ENCODE measurements at places on chromosomes 11 and 22.
A peak's percentile ranks its signal among the peaks of the same experiment; 100 is the strongest.

DNA sequence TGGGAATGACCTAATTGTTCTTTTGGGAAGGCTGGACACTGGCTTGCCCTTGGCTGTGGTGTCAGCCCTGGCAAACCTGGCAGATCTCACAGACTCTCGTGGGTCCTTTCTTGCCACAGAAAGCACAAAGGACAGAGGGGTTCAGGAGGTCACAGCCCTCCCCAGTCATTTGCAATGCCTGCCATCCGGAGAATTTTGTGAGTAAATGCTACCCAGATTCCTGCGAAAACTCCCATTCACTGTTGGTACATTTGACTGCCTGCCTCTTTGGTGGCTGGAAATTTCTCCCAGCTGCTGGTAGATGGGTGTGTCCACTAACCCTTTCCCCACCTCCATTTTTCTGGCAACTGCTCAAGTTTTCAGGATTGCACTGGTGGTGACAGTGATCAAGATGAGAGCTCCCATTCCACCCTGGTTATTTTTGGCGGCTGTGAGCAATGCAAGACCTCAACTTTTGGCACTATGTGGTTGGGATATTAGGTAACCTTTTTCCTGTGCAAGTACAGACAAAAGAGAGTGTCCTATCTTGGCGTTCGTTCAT is 155.7 kb downstream of the NAV2 start:
- peak; percentile 89 for DNase-seq

GRCh38 chr11:3623767-3624458 is 17.9 kb downstream of the ART5 start:
- DNase-seq, result no peak

GRCh38 chr11:2247496-2247895 is 22.9 kb downstream of the ASCL2 start:
- DNase-seq, result no peak

DNA sequence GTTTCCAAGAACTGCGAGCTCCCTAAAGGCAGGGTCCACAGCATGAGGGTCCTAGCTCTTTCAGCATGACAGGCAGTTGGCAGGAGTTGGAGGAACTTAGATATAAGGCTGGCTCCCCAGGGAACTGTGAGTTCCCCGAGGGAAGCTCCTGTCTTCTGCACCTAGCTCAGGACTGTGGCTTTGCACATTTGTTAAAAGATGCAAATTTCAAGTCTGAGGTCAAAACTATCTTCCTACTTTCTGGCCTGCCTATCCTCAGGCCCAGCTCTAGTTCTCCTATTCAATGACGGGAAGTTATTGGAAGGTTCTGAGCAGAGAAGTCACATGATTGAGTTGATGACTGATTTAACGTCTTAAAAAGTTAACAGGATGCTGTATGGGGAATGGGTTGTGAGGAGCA is 11.7 kb upstream of the UCP3 start:
- DNase-seq, result no peak

GRCh38 chr11:92697461-92698312 is 271.8 kb upstream of the MTNR1B start:
- no peak for DNase-seq

GRCh38 chr11:91972665-91973266 is 251.9 kb upstream of the FAT3 start:
- DNase-seq, result no peak

DNA sequence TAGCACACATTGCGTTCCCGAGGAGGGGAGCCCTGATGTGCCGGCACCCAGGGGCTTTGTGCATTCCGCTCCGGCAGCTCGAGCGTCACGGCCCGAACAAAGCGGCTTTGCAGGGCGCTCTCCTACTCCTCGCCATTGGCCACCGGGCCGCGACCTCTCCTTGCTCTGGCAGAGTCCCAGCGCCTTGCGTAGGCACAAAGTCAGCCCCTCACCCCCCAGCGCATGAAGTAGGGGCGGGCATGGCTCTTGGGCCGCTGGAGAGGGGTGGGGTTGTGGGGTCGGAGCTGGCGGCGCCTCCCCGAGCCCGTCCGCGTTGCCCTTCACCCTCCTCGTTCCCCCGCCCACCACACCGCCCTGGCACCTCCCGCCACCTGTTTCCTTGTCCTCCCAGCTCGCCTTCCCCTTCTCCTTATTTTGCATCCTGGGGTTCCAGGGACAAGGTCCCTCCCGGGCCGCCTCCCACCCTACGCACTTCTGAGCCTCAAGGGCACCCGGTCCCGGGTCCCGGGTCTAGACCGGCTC is 753 bp upstream of the PPARA start:
- peak; percentile 38 for DNase-seq

- DNase-seq, result no peak
Observed at GRCh38 chr11:133864756-133865155, 19.4 kb upstream of the SPATA19 start.

GRCh38 chr22:29072193-29072978 is 449 bp upstream of the KREMEN1 start:
- DNase-seq, result peak; percentile 99

DNA sequence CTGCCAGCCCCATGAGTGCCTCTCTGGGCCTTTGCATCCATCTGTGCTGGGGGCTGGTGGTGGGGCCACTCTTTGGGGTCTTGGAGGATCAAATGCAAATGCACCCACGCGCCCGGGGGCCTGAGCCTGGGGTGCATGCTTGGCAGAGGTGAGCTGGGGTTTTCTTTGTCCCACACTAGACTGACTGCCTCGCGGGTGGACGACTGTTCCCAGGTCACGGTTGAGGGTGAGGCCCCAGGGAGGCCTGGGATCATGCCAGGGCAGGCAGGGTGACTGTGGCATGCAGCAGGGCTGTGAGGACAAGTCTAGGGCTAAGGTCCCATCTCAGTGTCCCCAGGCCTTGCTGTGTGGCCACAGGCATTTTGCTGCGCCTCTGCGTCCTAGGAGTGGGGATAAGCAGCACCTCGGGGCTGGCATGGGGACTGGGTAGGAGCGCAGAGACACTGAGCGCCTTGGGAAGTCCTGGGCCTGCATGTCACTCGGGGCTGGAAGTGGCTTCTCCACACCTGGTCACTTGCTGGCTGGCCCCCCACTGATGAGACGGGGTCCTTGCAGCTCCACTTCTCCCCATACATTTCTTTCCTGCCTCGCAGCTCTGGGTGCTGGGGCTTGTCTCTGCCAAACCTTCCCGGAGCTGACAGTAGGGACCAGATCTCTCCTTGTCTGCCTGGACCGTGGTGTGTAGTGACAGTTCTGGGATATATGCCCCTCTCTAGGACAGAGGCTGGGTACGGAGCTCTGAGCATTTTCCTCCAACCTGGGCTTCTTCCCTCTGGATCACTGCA is 133.1 kb downstream of the CTTN start:
- no peak for DNase-seq

GRCh38 chr11:116193321-116194131 is 579.3 kb downstream of the BUD13 start:
- peak; percentile 70 for DNase-seq

DNA sequence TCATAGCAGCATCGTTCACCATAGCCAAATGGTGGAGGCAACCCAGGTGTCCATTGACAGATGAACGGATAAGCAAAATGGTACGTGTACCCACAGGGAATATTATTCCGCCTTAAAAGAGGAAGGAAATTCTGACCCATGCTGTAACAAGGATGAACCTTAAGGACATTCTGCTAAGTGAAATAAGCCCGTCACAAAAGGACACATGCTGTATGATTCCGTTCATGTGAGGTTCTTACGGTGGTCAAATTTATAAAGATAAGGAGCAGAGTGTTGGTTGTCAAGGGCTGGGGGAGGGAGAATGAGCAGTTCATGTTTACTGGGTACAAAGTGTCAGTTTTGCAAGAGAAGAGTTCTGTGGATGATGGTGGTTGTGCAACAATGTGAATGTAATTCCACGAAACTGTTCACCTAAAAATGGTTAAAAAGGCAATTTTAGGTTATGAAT is 26.3 kb downstream of the APOL1 start:
- DNase-seq, result no peak

DNA sequence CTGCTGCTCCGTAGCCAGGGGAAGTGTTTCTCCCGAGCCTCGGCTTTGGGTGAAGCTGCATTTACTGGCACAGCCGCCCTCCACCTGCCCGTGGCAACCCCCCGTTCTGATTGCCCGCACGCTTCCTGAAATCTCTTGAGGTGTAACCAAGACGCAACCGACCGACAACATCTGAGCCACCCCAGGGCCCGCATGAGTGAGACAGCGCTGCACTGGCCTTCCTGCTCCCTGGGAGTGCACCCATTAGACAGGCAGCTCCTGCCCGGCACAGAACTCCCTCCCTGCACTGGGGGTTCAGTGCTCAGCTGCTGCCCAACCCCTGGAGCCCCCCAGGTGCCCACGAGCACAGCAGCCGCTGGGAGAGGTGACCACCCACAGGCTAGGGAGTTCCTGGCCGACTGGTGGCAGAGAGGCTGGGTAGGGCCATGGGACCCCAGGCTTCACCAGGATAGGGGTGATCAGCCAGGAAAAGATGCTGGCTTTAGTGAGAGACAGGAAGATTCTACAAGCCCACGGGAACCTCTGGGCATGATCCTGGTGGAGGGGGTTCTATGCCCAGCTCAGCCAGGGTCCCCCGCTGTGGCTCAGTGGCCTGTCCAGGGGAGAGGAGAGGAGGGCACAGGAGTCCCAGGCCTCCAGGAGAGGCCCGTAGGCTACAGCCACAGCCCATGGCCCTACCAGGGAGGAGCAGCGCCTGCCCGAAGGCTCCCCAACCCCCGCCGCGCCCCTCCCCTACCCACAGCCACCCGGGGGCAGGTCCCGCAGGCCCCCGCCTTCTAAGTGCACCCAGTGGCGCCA is 14.6 kb downstream of the PLXNB2 start:
- no peak for DNase-seq

- peak; percentile 68 for DNase-seq
Observed at GRCh38 chr11:121895919-121896318, 220.1 kb downstream of the BLID start.

DNA sequence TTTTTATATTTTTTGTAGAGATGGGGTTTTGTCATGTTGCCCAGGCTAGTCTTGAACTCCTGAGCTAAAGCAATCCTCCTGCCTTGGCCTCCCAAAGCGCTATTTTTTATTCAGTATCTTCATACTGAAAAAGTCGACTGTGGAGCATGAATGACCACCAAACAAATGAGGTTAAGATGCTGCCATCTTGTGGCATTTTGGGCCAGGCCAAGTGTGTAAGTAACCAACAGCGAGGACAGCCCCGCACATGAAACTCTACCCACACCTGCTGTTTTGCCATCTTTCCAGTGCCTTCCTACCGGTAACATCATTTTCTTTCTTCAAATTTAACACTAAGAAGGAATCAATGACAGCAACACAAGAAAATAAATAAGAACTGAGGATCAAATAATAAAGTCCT is 32.2 kb upstream of the AQP11 start:
- no peak for DNase-seq

DNA sequence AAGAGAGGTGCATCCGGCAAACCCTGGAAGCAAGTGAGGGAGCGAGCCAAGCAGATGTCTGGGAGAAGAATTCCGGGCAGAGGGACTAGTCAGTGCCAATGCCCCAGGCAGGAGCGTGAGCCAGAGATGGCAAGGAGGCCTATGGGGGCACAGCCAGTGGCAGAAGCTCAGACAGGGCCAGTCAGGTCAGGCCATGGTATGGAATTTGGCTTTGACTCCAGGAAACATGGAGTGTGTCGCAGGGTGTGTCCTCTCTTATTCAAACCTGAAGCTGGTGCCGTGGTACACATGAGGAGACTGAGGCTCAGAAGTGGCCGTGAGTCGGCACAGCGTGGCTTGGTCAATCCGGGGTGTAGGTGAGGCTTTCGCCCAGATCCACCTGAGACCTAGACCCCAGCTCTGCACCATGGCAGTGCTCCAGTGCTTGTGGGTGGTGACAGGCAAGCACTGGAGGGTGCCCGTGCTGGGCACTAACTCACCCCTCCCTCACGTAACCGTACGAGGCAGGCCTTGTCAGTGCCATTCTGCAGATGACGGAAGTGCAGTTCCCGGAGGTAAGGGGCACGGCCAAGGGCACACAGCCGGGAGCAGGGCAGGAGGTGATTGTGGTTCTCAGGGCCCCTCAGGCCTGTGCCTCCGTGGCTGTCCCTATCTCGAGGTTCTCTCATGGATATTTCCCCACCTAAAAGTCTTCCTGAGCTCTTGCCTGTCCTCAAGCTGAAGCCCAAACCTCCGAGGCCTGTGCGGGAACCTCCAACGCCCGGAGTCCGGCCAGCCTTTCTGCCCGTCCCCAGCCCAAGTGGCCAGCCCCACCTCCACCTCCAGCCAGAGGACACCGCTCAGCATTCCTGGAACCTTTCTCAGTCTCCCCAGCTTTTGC is 10.6 kb upstream of the SPI1 start:
- DNase-seq, result no peak

DNA sequence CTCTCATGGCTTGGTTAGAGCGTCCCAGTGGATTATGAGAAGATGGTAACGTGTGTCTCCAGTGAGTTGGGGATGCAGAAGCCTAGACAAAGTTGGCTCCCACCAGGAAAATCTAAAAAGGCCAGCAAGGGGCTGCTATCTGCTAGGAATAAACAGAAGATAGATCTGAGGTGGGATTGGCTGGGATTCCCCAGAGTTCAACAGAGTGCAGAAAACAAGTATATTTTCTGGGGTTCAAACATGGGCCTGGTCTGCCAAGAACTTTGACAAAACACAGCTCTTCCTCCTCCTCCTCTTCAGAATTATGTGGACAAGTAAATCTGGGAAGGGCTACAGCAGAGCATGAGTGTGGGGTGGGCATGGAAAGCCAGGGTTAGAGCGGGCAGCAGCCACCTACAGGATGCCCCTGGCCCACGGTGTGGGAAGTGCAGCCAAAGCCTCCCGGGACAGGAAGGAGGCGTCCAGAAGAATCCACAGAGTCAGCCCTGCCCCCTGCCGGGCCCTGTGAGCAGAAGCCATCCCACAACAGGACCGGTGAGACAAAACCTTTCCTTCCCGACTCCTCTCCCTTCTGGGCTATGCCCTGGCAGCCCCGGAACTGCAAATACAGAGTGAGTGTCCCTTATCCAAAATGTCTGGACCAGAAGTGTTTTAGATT is 67.1 kb downstream of the CD82 start:
- peak; percentile 60 for DNase-seq

GRCh38 chr22:23065495-23066122 is 4.7 kb upstream of the GNAZ start:
- no peak for DNase-seq

GRCh38 chr11:119999220-119999619 is 138.7 kb downstream of the TRIM29 start:
- DNase-seq, result no peak

DNA sequence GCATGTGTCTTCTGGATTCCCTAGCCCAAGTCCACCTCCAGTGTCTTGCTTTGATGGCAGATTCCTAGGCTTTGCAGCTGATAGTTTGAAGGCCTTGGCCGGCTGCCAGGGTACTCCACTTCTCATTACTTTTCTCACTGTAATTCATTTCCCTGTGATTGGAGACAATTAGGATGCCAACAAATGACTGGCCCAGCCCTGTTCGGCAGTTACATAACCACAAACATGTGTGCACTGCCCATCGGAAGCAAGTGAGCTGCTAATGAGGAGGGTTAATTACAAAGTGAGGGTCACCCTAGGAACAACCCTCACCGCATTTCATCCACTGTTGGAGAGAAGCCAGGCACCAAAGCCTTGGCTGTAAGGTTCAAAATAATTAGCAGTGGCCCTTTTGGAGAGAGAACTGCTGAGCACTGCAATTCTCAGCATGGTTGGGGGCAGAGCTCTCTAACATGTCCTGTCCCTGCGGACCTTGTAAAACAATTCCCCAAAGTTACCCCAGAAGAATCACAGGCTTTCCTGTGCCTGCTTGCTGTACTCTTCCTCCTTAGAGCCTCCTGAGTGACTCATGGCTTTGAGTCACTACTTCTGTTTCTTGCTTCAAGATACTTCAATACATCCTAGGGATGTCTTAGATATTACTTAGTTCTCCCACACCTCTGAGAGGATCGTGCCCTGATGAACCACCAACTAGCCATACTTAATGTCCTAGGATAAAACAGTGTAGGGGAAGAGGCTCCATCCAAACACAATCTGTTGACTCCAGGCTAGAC is 109.7 kb upstream of the GALNT18 start:
- DNase-seq, result peak; percentile 59

- no peak for DNase-seq
Observed at GRCh38 chr11:40542821-40543220, 916.6 kb downstream of the LRRC4C start.
